GM12878 (cell line): ENCODE measurements at places on chromosomes 3 and 15. TPM values are rescaled to one million over a fixed set of nuclear protein-coding genes. Genes with fewer than 3 reads are reported as not detected.

DNA sequence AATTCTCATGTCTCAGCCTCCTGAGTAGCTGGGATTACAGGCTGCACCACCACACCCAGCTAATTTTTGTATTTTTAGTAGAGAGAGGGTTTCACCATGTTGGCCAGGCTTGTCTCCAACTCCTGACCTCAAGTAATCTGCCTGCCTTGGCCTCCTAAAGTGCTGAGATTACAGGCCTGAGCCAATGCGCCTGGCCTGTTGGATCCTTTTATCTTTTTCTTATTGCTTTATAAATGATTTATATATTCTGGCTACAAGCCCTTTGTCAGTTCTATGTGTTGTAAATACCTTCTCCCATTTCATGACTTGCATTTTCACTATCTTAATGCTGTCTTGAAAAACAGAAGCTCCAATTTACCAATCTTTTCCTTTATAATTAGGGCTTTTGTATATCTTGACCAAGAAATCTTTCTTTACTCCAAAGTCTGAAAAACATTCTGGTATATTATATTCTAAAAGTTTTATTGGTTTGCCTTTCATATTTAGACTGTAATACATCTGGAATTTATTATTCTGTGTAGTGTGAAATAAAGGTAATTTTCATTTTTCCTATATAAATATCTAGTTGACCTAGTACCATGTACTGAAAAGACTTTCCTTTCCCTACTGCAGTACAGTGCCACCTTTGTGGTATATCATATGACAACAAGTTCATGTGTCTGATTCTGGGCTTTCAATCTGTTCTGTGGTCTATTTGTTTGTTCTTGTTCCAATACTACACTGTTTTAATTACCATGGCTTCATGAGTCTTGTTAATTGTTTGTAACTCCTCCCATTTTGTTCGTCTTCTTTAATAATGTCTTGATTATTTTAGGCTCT, 52.9 kb upstream of the RNU6-1 start:
- DNase-seq = no peak

Gene NEDD4
- 5.2 and 5.7 TPM in 2 replicates for polyA plus RNA-seq

Gene KNL1
- 28.2 and 30.5 TPM in 2 replicates for polyA plus RNA-seq

Gene USP13
- polyA plus RNA-seq = 3.2 and 4.0 TPM in 2 replicates

DNA sequence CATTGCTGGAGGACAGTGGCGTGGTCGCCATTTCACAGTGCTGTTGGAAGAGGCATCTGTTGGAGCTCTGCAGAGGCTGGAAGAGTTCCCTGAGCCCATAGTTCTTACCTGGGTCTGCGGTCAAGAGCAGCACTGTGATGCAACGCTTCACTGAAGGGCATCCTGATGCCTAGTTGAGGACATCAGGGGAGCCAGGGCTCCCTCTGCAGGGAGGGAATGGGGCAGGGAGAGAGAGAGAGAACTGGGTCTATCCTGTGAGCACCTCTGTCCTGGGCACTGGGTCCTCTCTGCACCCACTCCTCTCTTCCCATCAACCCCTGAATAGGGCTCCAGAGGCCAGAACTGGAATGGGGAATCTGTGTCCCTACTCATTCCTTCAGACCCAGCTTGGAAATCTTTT, 23.9 kb upstream of the MOBP start:
- DNase-seq = no peak

DNA sequence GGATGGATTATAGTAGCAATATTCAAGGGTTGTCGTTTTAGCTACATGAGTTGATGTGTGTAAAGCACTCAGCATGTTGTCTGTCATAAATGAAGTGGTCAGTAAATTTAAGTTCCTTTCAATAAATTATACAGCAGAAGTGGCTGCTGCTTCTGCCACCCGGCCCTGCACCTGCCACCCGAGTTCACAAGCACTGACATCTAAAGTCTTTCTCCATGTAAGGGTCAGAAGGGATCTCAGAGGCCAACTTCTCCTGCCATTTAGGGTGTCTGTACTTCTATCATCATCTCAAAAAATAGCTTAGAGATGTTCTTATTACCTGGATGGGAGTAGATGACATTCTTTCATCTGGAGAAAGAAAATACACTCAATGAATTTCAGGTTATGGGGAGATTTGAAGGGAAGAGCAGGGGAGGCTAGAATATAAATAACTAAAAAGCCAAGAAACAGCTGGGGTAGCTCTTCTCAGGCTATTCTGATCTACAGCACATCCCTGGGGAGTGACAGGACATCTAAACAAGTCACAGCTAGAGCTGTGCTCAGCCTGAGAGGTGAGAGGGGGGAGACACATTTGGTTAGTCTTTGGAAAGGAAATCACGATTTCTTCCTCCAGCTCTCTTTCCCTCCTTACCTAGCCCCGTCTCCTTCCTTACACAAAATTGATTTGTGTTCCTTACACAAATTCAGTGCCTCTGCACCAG, 8.0 kb downstream of the GCSAM start:
- DNase-seq = no peak

- DNase-seq = no peak
These were observed 824.2 kb downstream of the NSUN3 start for GRCh38 chr3:94887065-94887464.

DNA sequence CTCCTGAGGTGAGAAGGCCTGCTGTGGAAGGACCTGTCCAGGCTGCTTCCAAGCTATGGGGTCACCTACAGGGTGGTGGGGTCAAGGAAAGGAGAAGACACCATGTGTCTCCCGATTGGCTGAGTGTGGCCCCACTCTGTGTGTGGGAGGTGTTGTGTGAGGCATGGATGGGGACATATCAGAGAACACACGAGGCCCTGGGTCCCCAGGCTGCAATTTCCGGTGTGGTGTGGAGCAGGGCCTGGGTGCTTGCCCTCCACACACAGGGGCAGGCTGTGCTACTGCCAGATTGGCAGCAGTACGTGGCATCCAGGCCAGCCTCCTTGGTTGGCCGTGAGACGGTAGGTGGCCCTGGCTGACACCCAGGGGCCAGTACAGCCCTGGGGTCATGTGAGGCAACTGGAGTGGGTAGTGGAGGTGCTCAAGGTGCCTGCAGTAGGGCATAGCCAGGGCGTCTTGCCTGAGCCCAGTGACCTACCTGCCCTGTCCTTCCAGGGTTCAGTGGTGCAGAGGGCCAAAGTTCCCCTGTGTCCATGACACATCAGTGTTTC, 233.8 kb downstream of the SNRPN start:
- no peak for DNase-seq

DNA sequence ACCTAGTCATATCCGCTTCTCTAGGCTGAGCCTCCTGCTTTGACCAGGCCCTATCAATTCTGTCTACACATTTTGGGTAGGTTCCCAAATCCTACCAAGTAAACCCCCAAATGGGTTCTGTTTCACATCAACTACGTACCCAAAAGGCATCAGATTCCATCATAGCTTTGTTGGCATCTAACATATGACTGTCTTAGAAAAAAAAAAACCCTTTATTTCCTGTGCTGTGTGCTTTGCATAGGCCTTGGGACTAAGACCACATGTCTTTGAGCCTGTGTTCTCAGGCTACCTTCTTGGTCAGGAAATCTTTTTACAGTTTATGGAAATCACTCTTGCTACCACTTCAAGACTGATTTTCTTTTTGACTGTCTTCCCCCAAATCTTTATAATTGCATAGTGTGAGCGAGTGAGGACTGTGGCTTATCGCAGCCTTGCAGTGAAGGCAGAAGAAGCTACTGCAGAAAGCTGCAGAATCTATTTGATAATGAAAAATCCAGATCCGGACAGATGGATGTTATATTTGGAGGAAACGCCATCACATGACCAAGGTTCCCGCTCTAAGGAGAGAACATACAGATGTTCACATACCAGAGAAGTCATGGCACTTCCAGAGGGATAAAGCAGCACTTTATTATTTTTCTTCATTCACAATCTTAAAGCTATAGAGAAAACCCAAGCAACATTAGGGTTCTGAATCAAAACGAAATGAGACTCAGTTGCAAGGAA, 111.2 kb downstream of the EOMES start:
- no peak for DNase-seq

Gene GOLGA8G
- not detected in 2 replicates for polyA plus RNA-seq

DNA sequence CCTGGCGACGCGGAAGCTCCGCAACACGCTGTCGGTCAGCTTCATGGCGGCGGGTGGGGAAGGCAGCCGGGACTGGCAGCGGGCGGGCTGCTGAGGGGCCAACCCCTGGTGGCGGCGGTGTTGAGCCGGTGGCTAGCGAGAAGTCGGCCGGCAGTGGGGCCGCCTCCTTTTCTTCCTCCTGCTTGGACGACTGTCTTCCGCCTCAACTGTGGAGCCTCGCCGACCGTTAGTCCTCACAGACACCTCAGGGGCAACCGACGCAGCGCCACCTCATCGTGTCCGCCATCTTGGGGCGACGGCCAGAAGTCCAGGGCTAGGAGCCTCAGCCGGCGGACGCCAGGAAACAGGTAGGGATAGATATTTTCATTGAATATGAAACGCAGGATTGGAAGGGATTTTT, 875.1 kb downstream of the NSUN3 start:
- DNase-seq = no peak

Gene SPATA12
- polyA plus RNA-seq = 0.25 TPM in 1 of 2 replicates, not detected in the other

Gene UCN2
- polyA plus RNA-seq = not detected in 2 replicates

DNA sequence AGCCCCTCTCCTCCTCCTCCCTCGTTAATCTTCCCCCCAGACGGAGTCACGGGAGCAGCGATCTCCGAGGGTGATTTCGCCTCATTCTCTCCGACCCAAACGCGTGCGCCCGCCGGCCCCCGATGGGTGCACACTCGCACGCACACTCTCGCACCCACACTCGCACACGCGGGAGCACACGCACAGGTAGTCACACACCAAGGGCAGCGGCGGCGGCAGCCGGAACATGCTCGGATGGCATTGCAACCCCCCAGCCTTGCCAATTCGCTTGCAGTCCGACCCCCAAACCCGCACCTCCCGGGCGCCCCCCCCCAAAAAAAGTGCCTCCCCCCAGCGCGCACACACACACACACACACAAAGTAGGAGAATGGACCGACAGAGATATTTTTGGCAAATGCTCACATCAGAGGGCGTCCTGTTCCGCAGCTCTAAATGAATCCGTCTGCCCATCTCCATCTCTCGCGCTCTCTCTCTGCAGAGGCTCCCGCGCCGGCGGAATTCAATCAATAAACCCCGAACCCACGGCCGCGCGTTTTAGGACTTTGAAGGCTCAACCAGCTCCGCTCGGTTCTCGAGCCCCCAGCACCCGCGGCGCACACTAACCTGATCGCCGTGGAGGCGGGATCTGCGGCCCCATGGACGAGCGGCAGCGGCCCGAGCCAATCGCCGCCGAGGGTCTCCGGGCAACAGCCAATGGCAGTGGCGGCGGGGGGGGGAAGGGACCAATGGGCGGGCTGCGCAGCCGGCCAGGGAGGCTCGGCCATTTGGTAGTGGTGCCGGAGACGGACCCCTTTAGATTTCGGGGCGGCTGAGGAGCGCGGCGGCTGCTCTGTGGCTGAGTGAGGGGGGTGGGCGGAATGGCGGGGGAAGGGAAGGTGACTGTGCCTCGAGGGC, at the start of gene ANP32A:
Gene ANP32A (minus strand): TSS at position 601 of the 895 bp plus-strand sequence. CDS start 144 bp downstream, at position 457.
- DNase-seq = peak; percentile 62
